Bronchial epithelial cell (primary cell): ENCODE measurements at places on chromosomes 6 and 20. TPM values are rescaled to one million over a fixed set of nuclear protein-coding genes. Genes with fewer than 3 reads are reported as not detected.

The TCEA2 gene
- 5.1 and 5.5 TPM in 2 replicates for total RNA-seq

The CITED2 gene
- total RNA-seq = 10.3 and 12.3 TPM in 2 replicates

The RHAG gene
- not detected in 2 replicates for total RNA-seq

The THEMIS gene
- not detected in 2 replicates for total RNA-seq

The VNN1 gene
- 0.13 TPM in 1 of 2 replicates, not detected in the other for total RNA-seq

The GZF1 gene
- total RNA-seq = 16.6 and 28.0 TPM in 2 replicates
